ENCODE measurements at places on chromosomes 1 and 21. TPM values are rescaled to one million over a fixed set of nuclear protein-coding genes. Genes with fewer than 3 reads are reported as not detected.

ASCL5 gene
- total RNA-seq = not detected

LORICRIN gene
- total RNA-seq = not detected

LCE1C gene
- total RNA-seq = not detected

TFF3 gene
- total RNA-seq = not detected

THEMIS2 gene
- total RNA-seq = 6.4 TPM

ADCY10 gene
- total RNA-seq = not detected

PGBD5 gene
- not detected for total RNA-seq

ASTN1 gene
- total RNA-seq = not detected

CATSPERE gene
- total RNA-seq = 1.7 TPM

MLLT11 gene
- 9.1 TPM for total RNA-seq

GRCh38 chr1:234907208-234907939 is 221.3 kb downstream of the TOMM20 start:
- no peak for DNase-seq

GRCh38 chr1:61323681-61324328 is 241.4 kb downstream of the NFIA start:
- no peak for DNase-seq

- no peak for DNase-seq
Measured at GRCh38 chr1:89611721-89612120, 21.2 kb upstream of the LRRC8C start.

- no peak for DNase-seq
Measured at GRCh38 chr1:159941591-159942560, 3.5 kb downstream of the IGSF9 start.

- no peak for DNase-seq
Measured at GRCh38 chr1:223363856-223364684, at the start of gene SUSD4. TSS of gene SUSD4 (minus strand) at chr1:223364176. CDS start at chr1:223363425, 751 bp downstream.

- DNase-seq = no peak
Measured at GRCh38 chr1:43431676-43432075, 22.1 kb downstream of the HYI start.

- no peak for DNase-seq
Measured at GRCh38 chr1:143735764-143736461, 235.9 kb downstream of the FAM72C start.

DNA sequence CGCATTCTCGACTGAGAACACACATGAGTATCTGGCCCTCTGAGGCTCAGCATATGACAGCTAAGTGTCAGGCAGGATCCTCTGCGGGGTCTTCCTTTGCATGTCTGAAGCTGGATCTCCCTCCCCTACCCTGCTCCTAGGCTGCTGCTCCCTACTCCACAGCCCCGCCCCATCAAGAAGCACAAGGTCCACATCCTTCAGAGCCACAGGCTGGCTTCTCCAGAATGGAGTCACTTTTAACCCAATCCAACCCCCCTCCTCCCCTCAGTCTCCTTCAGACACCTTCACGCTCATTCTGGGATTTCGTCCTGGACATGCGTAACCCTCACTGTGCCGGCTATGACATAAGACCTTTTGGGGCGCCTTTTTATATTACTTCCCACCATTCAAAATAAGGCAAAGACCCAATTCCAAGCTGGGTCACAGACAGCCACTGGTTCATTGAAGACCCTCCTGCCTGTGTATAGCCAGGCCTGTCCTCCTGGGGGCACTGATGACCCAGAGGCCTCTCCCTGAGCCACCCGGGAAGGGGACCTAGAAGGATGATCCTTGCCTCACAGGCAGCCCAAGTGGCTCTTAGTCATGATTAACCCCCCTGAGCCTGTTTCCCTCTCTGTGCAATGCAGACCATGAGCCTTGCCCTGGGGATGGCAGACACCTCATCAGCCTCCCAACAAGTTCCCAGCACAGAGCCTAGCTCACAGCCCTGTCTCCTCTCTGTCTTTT is 4.7 kb downstream of the ADGRB2 start:
- DNase-seq = no peak

DNA sequence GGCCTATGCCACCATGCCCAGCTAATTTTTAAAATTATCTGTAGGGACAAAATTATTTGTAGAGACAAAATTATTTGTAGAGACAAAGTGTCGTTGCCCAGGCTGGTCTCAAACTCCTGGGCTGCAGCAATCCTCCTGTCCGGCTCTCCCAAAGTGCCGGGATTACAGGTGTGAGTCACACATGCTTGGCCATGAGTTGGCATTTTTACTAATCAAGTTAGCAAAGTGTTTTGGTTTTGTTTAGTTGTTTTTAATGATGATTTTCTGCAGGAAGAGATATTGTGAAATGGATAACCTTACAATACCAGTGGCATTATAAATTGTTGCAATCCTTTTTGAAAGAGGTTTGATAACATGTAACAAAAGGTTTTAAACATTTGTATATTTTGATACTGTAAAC is 65.3 kb upstream of the MAGI3 start:
- DNase-seq = peak; percentile 34

- DNase-seq = no peak
Measured at GRCh38 chr1:74392186-74392585, 120.2 kb downstream of the LRRC53 start.

DNA sequence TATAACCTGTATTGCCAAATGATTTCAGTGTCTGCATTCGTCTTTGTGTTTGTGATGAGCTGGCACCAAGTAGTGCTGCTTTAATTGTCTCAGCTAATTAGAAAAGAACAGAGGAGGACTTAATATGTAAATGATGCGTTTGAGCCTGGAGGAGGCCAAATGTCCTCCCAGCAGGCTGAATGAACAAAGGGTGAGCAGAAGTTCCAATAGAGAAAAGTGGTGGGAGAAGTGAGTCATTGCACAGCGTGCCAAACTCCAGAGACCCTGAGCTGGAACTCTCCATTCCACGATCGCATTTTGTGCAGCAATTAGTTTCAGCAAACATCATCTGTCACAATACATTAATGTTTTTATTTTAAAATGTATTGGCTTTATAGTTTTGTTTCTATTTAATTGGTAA is 17.9 kb downstream of the ETV3L start:
- DNase-seq = no peak

DNA sequence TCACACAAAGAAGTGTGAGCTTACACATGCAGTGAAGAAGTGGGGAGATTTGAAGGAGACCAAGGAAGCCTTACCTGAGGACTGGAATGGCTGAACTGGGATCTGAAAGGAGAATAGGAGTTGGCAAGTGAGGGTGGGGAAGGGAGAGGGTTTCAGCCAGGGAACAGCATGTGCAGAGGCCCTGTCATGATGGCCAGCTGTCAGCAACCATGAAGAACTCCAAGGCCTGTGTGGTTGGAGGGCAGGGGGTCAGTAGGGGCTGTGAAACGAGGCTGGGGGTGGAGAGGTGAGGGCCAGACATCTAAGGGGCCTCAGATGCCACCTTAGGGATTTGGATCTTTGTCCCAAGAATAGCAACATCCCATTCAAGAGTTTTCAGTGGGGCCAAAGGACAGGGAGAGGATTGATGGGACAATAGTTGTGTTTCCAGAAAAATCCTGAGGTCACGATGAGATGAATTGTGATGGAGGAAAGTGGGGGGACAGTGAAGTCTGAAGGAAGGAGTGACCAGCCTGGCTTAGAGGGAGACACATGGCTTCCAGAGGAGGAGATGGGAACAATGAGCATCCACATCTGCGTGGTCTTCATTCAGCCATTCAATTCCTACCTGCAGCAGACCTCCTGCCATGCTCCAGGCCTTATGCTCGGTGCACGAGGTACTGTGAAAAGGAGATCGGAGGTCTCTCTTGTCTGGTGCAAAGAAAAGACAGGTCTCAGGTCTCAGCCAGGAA is 187.6 kb downstream of the MATN1 start:
- no peak for DNase-seq

DNA sequence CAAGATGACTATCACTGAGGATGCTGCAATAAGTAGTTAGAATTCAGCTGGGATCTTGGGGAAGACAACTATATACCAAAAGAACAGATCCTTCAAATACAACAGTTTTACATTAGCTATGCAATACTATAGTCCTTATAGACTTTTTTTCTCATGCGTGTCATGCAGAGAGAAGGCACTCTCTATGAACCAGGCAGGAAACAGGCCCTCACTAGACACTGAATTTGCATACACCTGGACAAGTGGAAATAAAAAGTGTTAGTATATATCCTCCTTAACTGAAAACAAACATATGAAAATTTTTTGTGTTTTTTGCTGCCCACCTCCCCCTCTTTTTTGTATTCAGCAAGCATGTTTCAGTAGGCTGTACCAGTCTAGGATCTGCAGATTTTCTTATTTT is 29.9 kb downstream of the TMCO1 start:
- no peak for DNase-seq
